A673 (cell line): ENCODE measurements at places on chromosomes 12 and 14.

DNA sequence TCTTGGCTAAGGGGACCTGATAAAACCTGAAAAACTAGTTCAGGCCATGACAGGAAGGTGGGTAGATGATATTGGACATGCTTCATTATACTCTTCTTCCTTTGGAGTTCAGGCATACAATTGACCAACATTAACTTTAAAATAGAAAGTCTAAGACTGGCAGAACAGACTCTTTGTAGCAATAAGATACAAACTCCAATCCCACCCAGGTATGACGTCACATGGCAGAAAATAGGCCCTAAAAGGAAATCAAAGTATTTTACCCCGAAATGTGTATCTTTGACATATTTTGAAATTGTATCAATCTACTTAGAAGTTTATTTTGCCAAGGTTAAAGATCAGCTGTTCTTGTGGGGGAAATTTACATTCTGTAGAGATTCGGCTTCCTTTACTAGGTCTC is 198.1 kb upstream of the LRIG3 start:
- DNase-seq = no peak

GRCh38 chr14:89160437-89160836 is 256.6 kb downstream of the FOXN3 start:
- DNase-seq = no peak

DNA sequence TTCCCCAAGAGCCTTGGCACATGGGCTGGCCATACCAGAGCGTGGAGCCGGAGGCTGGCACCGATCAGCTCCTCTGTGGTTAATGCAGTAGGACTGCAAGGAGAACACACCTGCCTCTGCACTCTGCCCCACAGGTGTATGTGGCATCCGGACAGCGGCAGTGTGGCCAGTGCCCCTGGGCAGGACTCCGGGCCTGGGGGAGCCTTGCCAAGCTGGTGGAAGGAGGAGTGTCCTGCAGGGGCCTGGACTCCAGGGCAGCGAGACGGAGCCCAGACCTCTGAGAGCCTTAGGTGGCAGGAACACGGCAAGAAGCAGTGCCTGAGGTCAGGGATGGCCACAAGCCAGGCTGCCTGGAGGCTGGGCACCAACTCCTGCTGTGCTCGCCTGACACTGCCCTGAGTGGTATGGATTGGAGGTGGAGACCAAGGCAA is 5.3 kb upstream of the BEGAIN start:
- DNase-seq = no peak

DNA sequence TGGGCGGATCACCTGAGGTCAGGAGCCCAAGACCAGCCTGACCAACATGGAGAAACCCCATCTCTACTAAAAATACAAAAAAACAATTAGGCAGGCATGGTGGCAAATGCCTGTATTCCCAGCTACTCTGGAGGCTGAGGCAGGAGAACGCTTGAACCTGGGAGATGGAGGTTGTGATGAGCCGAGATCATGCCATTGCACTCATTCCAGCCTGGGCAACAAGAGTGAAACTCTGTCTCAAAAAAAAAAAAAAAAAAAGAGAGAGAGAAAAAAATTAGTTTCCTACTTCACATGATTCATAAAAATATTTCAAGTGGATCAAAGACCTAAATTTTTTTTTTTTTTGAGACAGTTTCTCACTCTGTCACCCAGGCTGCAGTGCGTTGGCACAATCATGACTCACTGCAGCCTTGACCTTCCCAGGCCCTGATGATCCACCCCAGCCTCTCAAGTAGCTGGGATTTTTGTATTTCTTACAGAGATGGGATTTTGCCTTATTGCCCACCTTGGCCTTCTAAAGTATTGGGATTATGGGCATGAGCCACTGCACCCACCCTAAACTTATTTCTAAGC is 24.9 kb downstream of the FCF1 start:
- no peak for DNase-seq

DNA sequence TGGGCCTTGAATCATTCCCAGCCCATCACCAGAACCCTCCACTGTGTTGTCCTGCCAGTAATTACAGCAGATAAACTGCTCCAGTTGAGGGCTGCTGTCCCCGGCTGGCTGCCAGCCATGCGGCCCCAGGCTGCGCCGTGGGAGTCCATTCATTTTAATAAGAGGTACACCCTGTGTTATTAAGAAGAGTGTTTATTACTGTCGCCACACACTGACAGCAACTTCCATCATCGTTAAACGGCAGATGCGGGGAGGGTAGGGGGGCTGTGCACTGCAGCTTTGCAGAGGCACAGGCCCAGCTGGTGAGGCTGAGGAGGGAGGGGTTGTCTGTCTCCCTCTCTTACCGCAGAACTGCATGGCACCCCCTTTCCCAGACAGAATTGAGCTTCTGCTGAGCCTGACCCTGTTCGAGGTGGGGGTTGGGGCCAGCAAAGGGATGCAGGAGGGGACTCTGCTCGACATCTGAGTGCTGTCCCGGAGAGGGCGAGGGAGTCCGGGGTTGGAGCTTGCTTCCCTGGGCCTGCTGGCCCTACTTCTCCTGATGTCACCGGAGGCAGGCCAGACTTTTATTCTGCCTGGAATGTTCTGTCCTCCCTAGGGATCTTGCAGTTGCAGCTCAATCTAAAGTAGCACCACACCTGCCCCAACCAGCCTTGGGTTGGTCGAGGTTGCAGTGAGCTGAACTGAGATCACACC is 33.8 kb upstream of the GPATCH2L start:
- DNase-seq = peak; percentile 64

DNA sequence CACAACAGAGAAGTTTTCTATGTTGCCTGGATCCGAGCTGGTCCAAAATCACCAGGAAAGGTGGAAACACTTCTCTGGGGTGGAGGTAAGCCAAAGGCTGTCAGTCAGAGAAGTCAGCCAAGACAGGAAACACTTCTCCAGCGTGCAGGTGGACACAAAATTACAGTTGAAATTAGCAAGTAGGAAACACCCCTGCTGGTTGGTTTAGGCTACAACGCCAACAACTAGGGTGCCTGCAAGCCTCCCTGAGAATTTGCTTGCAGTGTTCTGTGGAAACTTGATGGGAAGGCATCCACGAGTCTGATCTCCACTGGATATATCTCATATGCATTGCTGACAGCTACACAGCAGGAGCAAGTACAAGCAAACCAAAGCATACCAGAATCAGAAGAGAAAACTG is 600.5 kb downstream of the RERGL start:
- DNase-seq = peak; percentile 2

GRCh38 chr12:647385-648085 is 15.7 kb downstream of the NINJ2 start:
- DNase-seq = no peak

DNA sequence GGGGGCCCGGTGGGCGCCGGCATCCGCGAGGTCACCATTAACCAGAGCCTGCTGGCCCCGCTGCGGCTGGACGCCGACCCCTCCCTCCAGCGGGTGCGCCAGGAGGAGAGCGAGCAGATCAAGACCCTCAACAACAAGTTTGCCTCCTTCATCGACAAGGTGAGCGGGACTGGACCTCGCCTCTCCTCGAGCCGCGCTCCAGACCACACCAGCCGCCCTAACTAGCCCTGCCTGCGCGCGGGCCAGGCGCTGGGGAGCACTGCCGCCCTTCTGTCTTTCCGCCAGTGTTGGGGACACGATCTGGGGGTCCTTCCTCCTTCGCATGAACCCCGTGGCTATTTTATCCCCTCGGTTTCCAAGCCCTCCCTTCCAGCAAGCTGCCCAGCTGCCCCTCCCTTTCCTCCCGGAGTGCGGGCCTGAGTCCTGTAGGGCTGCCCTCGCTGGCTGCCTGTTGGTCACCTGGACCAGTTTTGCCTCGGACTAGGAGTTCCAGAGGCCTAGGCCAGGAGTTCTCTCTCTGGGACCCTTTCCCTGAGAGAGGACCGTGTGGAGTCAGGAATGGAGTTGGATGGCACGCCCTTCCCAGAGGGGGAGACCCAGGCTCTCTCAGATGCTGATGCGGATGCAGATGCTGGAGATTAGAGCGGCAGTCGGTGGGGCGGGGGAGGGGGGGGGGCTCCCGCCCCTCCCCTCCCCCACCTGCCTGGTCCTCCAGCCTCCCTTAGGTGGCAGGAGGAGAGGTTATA is 592 bp downstream of the KRT7 start:
- no peak for DNase-seq

DNA sequence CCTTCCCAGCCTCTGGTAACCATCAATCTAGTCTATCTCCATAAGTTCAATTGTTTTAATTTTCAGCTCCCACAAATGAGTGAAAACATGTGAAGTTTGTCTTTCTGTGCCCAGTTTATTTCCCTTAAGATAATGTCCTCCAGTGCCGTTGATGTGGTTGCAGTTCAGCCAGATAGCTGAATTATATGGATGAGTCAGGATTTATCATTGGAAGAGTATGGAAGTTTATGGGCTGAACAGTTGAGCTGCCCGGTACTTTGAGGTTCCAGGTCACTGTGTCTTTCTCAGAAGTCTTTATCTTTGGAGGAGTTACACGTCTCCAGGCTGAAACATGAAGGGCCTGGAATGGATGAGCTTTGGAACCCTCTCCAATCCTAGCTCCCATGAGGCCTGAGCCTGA is 120.1 kb downstream of the ASCL4 start:
- no peak for DNase-seq

DNA sequence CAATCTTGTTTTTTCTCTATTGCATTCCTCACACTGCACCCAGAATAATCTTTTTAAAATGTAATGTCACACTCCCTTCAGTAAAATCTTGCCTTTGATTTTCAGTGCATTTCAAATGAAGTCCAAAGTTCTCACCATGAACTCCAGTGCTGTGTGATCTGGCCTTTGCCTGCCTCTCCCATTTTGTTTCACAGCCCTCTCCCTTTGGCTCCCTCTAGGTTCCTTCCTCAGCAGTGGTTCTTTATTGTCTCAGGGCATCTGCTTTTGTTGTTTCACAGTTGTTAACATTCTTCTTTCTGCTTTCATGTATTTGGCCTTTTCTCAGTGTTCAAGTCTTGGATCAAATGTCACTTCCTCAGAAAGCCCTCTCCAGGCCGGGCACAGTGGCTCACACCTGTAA is 84.5 kb upstream of the AMN1 start:
- DNase-seq = no peak

- DNase-seq = no peak
Measured at GRCh38 chr14:76694106-76694505, 67.2 kb upstream of the VASH1 start.

- no peak for DNase-seq
Measured at GRCh38 chr12:22518998-22519397, 25.3 kb downstream of the C2CD5 start.

DNA sequence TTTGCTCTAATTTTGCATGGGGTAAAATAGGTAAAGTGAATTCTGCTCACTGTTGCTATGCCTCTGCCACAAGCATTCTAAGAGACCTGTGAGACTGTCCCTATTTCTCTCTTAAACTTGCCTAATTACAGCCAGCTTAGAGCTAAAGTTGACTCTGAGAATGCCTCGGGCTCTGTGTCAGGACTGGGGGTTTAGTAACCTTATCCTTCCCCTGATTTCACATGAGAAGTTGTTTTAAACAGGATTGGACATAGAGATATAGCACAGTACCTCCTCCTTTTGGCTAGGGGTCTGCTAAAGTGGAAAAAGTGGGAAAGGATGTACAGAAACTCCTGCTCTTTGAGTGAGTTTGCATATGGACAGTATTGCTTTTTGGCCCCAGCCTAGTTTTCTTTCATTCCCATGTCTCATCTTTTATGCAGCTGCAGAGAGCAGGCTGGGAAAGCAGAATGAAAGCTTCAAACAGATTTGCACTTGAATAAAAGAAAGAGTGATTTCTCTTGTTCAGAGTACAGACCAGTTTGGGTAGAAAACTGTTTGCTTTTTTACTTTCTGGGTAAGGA is 122.0 kb downstream of the RAD51B start:
- no peak for DNase-seq

- DNase-seq = no peak
Measured at GRCh38 chr12:75478116-75478794, 2.3 kb upstream of the GLIPR1 start.

- DNase-seq = no peak
Measured at GRCh38 chr14:80269353-80269925, 58.1 kb upstream of the DIO2 start.
